ENCODE measurements at places on chromosomes 2 and 18.
A peak's percentile ranks its signal among the peaks of the same experiment; 100 is the strongest.

DNA sequence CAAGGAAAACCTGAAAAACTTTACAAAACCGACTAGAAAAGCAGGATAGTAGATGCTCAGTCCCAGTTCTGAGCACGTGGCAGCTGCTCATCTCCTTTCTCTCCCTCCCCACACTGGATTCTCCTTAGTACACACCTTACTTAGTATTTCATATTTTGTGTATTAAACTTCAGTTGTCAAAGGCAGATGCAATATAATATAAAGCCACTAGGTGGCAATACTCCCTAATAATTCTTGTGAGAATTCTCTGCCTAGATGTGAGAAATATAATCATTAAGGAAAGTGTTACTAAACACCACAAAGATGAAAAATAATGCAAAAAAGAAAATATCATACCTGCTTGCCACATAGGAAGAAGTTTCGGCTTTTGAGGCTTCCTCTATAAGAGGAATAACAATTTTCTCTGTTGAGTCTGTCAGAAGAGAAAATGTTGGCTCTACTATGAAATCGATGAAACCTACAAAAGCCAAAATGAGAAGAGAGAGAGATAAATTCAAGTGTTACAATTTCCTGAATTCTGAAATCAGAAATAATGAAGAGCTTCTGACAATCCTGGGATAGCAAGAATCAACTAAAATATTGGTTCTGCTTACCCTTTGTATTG is 200.6 kb downstream of the PPP1R1C start:
- peak; percentile 9 for DNase-seq

DNA sequence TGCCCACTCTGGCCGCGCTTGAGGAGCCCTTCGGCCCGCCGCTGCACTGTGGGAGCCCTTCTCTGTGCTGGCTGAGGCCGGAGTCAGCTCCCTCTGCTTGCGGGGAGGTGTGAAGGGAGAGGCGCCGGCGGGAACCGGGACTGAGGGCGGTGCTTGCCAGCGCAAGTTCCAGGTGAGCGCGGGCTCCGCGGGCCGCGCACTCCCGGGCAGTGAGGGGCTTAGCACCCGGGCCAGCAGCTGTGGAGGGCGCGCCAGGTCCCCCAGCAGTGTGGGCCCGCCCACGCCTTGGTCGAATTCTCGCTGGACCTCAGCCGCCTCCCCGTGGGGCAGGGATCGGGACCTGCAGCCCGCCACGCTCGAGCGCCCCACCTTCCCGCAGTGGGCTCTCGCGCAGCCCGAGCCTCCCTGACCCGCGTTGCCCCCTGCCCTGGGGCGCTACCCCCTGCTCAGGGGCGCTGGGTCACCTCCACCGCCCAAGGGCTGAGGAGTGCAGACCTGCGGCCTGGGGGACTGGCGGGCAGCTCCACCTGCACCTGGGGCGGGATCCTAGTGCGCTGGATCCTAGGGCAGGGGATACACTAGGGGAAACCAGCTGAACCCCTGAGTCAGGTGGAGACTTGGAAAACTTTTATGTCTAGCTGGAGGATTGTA is 97.3 kb downstream of the CD8B2 start:
- no peak for DNase-seq

DNA sequence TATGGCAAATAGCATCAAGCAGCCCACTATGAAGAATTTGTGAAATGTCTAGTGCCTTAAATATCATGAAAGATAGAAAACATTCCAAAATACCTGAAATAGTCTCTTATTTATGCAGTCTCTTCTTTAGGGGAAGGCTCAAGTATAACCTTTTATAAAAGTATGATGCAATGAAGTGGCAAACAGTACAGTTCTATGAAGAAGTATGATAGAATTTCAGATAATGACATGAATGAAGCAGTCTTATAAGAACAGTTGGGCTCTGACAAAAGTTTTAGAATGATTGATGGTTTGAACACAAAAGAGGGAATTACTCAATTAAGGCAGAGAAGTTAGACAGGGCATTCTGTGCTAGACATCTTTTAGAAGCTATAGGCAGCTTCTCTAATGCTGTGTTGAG is 1791.8 kb upstream of the PIK3C3 start:
- DNase-seq = no peak

- DNase-seq = peak; percentile 30
Measured at GRCh38 chr18:9971313-9971920, 57.6 kb downstream of the VAPA start.

DNA sequence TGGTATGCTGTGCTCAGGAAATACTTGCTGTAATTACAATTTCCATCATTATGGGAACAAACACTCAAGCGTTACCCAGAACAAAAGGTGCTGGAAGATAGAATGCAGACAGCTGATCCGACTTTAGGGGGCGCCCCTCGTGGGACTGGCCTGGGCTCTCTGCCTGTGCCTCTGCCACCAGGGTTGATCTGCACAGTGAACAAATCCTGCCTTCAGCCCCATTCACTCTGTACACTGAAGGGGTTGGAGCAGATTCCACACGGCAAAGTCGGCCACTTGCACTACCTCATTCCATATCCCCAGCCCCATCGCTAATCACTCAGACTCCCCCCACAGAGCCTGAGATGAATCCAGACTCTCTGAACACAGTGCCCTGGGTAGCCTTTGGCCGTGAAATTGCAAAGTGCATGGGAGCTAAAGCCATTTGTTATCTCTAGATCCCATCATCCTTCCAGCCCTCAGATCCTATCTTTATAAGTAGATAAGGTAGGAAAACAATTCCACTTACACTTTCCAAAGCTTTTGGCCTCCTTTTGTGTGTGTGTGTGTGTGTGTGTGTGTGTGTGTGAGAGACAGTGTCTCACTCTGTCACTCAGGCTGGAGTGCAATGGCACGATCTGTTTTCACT is 69.3 kb downstream of the INPP5D start:
- DNase-seq = no peak

- no peak for DNase-seq
Measured at GRCh38 chr2:9653485-9654271, 22.9 kb upstream of the YWHAQ start.

- no peak for DNase-seq
Measured at GRCh38 chr2:101431486-101431885, 43.4 kb downstream of the RFX8 start.

Measured in NCI-H2171 (cell line).